Effector memory CD4-positive, alpha-beta T cell (primary cell): ENCODE measurements at places on chromosomes 7 and 10.
A peak's percentile ranks its signal among the peaks of the same experiment; 100 is the strongest.

DNA sequence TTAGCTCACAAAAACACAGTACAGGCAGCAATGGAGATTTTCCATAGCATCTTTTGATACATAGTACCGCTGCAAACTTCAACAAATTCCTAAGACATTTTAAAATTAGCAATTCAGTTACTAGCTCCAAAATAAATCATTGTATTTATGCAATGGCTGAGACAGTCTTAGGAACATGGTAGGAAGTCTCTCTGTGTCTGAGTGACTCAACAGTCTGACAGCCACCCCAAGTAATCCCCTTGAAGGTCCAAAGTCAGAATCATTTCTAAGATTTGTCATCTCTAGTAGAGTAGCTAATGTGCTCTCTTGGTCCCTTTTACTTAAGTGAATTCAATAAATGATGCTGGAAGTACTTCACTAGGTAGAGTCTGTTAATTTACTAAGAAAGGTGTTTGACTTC is 93.8 kb upstream of the NOBOX start:
- no peak for DNase-seq

DNA sequence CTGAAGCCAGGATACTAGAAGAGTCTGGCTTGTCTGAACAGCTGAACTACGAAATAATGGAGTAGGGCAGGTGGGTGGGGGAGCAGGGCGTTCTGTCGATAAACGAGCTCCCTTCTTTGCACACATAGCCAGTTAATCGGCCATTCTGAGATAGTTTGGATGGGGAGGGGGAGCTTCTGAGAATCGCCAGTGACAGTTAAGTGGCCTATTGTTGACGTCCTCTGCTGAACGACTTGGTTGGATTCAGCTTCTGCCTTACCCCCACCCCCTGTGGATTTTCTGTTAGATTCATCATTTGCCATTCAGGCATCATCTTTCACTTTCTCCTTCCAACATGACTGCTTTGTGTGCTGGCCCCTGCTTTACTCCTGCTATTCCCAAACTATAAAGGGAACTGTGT is 520 bp downstream of the CPA5 start:
- DNase-seq: no peak

DNA sequence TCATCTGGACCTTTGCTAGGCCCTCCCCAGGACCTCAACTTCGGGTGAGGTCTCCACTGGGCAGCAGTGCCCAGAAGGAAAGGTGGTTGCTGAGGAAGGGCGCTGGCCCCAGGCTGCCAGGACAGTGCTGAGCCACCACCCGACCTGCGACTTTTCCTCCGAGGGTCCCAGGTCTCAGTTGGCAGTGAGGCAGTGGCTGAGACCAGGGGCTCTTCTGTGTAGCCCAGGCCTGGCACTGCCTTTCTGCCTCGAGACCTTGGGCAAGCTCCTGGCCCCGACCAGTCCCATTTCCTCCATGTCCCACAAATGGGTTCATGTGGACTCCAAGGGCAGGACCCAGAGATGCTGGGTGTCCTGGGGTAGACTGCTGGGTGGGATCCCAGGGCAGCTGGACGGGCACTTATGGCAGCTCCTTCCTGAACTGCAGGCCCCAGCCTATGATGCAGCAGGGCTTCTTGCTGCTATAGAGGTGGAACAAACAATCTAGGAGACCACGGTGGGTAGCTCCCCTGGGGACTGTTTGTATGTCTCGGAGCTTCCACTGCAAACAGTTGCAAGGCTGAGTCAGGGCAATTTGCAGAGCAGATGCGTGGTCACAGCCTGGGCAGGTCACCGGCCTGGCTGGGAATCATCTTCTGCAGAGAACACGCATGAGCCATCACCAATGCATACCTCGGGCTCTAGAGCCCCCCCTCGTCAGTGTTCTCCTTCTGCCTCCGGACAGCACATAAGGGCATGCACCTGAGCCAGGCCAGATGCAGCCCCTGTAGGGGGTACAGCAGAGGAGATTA is 17.9 kb upstream of the LRRC18 start:
- no peak for DNase-seq

DNA sequence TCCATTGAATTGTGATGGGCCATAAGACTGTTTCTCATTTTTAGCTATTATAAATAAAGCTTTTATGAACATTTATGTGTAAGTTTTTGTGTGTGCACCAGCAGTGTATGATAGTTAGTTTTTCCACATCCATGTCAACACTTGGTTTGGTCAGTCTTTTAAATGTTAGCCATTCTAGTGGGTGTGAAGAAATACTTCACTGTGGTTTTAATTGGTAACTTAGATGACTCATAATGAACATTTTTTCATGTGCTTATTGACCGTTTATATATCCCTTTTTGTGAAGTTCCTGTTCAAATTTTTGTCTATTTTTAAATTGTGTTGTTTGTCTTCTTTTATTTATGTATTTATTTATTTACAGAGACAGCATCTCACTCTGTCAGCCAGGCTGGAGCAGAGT is 23.6 kb upstream of the PDK4 start:
- DNase-seq: no peak

DNA sequence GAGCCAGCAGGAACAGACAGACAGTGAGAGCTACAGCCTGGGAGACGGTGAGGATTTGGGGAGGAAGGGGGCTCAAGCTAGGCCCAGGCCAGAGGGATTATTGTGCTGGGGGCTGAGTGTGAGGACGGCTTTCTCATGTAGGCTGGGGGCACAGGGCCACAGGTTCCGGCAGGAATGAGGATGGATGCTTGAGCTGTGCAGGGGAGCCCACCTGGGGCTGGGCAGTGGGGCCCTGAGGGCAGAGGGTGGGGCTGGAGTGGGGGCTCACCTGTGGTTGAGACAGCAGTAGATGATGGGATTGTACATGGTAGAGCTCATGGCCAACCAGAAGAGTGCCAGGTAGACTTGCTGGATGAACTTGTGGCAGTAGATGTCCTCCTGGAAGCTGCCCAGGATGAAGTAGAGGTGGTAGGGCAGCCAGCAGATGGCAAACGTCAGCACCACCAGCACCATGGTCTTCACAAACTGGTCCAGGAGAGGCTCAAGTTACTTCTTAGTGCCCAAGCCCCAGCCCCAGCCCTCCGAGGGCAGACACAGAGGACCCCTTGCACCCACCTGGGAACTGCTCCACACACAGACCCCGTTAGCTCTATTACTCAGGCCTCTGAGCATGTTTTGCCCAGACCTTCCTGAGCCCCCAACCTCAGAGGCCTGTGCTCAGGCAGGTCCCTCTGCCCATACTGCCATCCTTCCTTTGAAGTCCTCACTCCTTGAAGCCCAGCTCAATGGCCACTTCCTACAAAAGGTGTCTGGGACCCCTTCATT is 9.7 kb downstream of the TACR2 start:
- no peak for DNase-seq

- DNase-seq: no peak
Measured at GRCh38 chr7:140456551-140457051, 22.7 kb downstream of the MKRN1 start.

GRCh38 chr10:117053482-117053881 is 48.5 kb upstream of the SHTN1 start:
- DNase-seq: no peak

DNA sequence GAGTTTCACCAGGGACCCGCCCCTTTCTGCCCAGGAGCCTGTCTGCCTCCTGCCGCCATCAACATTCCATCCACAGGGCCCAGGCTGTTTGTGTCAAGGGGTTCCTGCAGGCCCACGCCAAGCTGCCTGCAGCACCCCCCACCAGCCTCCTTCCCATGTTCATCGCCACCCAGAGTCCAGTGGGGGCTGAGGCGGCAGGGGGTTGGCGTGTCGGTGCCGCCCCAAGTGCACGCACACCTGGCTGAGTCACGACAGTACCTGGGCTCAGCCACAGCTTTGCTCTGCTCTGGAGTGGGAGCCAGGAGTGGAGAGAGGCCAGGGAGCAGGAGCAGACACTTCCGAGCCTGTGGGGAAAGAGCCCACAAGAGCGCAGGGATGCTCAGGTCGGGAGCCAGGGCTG is 42.8 kb upstream of the TECTB start:
- DNase-seq: no peak

- DNase-seq: no peak
Measured at GRCh38 chr10:18144928-18145327, 4.7 kb downstream of the CACNB2 start.

GRCh38 chr10:89475591-89475998 is 59.8 kb downstream of the SLC16A12 start:
- DNase-seq: no peak

DNA sequence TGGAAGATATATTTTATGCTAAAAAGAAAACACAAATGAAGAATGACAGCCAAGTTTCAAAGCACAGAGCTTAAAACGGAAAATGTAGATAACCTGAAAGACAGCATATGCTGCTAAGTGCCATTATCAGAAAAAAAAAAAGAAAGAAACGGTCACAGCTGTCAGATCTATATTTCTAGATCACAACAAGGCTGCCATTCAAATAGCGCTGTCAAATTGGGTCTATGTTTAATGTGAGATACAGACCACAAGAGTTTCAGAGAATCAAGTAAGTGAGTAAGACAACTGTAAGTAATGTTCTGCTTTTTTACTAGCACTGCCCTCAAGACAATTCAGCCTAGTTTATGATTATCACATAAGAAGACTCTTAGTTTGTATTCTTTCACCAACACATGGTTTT is 66.1 kb upstream of the RNF148 start:
- no peak for DNase-seq

DNA sequence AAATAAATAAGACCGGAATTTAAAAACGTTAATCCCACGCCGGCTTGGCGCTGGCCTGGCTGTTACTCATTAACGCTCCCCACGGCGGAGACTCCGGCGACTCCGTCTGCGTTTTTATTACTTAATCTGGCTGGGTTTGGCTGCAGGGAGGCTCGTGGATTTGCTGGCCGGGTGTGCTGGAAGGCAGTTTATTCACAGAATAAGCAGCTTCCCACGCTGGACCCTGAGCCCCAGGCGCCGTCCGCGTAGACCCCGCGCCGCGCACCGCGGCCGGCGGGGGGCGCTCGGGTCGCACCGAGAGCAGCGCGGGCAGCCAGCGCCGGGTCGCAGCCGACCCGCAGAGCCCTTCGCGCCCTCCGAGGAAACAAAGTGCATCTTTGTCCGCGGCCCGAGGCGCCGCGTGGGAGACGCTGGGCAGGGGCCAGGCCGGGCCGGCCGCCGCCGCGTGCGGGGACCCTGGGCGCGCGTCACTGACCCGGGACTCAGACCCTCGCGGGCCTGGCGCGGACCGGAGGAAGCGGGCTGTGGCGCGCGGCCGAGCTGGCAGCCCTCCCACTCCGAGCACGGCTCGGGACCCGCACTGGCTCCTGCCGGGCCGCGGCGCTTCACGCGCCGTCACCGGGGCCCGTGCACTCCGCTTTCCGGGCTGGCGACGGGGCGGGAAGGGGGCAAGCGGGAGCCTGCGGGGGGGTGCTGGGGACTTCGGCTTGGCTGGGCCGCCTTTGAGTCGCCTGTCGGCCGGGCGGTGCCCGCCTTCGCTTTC is 587 bp upstream of the GRK5 start:
- DNase-seq: peak; percentile 47

- DNase-seq: no peak
Measured at GRCh38 chr7:69922026-69922803, 323.9 kb downstream of the AUTS2 start.

DNA sequence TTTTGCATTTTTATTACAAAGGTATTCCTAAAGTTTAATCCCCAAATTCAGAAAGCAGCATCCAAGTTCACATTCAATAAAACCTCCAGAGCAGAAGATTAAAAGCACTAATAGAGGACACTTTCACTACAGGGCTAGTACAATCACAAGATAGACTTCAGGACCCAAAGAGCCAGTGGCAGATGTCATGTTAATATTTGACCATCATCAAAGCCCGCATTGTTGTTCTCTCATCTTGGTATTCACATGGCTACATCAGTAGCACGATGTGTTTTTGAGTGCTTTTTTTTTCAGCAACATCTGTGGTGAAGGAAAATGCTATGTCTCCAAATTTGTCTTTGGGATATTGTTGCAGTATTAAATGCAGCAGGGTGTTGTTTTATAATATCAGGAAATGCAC is 134.3 kb downstream of the ARL4A start:
- DNase-seq: no peak

- DNase-seq: no peak
Measured at GRCh38 chr7:23544913-23545354, 13.2 kb upstream of the TRA2A start.

DNA sequence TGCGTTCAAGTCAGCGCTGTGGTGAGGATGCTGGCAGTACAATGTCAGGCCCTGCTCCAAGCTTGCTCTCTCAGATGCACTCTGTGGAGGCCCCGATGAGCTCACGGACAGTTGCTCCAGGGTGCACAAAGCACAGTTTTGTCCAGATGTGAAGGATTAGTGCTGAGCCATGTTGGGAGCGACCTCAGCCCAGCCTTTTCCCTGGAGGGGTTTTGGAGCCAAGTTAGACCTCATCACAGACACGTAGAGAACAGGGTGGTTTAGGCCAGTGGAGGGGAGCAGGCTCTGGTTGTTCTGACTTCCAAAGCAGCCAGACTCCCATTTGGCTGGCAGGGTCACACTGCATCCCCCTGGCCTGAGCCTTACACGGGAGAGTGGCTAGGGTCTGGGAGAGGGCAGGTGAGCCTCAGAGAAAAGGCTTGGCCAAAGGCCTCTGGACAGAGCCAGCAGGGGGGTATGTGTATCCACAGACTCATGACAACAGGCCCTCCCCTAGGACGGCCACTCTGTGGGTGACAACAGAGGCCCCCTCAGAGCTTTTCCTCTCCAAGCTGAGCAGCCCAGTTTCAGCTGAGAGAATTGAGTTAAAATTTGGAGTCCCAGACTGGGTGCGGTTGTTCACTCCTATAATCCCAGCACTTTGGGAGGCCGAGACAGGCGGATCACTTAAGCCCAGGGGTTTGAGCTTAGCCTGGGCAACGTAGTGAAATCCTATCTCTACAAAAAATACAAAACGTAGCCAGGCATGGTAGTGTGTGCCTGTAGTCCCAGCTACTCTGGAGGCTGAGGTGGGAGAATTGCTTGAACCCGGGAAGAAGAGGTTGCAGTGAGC is 4.7 kb downstream of the PLAC9 start:
- DNase-seq: no peak

DNA sequence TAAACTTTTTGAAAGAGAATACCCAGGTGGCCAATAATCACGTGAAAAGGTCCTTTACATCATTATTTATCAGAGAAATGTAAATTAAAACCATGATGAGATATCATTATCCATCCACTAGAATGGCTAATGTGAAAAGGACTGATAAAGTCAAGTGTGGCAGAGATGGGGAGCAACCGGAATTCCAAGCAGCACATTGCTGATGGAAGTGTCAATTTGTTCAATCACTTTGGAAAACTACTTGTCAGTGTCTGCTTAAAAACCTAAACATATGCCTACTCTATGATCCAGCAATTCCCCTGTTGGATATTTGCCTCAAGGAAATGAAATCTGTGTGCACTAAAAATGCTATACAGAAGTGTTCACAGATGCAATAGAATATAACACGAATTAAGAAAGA is 465.6 kb downstream of the PLXNA4 start:
- DNase-seq: no peak

GRCh38 chr7:29970158-29970557 is 19.4 kb downstream of the SCRN1 start:
- DNase-seq: no peak
